ENCODE measurements at places on chromosomes 5 and 9. TPM values are rescaled to one million over a fixed set of nuclear protein-coding genes. Genes with fewer than 3 reads are reported as not detected.

The HTR1A gene
- total RNA-seq = not detected

The EQTN gene
- not detected for total RNA-seq

The C5orf63 gene
- total RNA-seq = 1.5 TPM

The MROH2B gene
- total RNA-seq = not detected

The BAAT gene
- total RNA-seq = 0.23 TPM

The PCDHB16 gene
- 0.30 TPM for total RNA-seq

Measured in smooth muscle cell of the umbilical artery (primary cell).